ENCODE measurements at places on chromosomes 2 and 18.

DNA sequence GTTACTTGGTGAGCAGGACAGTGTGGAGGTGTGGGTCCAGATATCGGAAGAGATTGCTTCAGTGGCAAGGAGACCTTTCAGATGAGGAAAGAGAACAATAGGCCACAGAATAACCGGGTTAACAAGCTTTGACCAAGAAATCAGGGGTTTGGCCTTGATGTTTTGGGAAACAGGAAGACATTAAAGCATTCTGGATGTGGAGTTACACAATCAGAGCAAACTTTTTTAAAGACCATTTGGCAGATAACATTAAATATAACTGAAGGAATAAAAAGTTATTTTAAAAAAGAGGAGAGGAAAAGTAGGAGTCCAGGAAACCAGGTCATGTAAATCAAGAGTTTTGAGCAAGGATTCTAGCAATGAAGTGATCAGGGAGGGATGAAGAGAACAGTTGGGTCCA is 35.7 kb downstream of the TNFRSF11A start:
- no peak for DNase-seq

GRCh38 chr2:26281226-26281625 is 36.5 kb downstream of the HADHB start:
- no peak for DNase-seq

- no peak for DNase-seq
Observed at GRCh38 chr2:138787053-138787666, 7.0 kb upstream of the NXPH2 start.

DNA sequence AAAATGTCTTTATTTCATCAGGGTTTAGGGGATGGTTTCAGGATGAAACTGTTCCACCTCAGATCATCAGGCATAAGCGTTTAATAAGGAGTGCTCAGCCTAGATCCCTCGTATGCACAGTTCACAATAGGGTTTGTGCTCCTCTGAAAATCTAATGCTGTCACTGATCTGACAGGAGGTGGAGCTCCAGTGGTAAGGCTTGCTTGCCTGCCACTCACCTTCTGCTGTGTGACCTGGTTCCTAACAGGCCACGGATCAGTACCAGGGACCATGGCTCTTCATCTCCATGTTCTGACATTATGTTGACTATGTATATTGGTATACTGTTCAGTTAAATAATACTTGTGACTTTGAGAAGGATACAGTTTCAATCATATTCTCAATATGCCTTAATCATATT is 41.6 kb downstream of the PPIG start:
- no peak for DNase-seq

DNA sequence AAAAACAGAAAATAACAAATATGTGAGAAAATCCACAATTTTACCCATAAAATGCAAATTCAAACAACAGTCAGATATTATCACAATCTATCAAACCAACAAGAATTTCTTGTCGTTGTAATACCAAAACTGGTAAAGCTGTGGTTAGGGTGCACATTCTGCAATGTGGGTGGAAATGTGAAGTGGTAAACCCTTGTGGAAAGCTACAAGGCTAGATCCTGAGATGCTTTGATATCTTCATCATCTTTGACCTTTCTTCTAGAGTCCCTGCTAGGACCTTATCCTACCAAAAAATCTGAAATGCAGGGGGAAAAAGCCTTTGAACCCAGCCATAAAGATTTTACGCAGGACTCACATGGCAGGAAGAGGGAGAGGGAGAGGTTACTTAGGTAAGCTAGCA is 17.2 kb upstream of the ATG16L1 start:
- no peak for DNase-seq

DNA sequence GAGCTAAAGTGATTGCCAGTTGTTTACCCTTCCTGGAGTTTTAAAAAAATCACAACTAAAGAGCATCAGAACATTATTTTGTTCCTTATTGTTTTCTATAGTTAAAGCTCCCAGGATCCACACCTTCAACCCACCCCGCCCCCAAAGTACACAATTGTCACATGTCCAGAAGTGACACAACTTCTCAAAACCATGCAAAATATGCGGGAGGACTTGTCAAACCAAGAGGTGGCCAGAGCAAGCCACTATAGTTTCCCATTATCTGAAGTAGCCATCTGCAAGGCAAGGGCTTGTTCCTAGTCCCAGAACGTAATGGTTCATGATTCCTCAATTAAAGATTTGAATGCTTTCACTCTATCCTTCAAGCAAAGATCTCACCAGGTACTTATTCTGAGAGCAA is 9.9 kb upstream of the INO80C start:
- no peak for DNase-seq

DNA sequence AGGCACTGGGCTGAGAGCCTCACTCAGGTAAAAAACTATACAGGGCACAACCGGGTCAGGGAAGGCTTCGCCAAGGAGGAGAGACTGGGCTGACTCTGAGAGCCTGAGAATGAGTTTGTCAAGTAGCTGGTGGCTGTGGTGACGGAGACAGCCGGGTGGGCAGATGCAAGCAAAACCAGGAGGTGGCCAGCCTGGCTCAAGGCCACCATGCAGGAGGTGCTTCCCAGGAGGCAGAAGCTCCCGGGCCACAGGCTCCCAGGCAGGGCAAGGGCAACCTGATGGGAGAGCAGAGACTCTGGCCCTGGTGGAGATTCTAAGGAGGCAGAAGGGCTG is 2.9 kb upstream of the INHBB start:
- DNase-seq, result no peak

DNA sequence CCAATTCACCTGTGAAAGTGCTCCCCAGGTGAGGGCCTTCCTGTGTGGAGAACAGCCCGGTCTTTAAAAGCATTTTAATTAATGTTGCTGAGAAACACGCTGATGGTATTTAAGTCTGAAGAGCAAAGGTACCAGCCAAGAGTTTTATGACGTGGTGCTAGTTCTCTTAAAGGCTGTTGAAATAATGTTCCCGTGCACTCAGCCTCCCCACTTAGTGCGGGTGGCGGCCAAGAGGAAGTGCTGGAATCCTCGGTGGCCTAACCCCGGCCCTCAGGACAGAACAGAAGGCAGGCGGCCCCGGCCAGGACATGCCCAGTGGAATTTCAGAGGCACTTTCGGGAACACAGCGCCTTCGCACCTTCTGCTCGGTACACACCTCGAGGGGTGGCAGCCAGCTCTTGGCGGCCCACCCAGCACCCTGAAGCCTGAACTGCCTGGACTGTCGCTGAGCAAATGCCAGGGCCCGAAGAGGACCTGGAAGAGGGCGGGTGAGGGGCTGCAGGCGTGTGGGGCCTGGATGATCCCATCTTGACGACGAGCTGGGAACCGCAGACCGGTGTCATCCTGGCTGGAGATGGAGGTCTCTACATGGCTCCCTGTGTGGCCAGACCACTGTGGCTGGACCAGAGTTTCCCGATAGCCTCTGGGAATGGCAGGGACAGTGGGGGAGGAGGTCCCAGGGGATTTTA is 142.9 kb downstream of the ASB1 start:
- no peak for DNase-seq

DNA sequence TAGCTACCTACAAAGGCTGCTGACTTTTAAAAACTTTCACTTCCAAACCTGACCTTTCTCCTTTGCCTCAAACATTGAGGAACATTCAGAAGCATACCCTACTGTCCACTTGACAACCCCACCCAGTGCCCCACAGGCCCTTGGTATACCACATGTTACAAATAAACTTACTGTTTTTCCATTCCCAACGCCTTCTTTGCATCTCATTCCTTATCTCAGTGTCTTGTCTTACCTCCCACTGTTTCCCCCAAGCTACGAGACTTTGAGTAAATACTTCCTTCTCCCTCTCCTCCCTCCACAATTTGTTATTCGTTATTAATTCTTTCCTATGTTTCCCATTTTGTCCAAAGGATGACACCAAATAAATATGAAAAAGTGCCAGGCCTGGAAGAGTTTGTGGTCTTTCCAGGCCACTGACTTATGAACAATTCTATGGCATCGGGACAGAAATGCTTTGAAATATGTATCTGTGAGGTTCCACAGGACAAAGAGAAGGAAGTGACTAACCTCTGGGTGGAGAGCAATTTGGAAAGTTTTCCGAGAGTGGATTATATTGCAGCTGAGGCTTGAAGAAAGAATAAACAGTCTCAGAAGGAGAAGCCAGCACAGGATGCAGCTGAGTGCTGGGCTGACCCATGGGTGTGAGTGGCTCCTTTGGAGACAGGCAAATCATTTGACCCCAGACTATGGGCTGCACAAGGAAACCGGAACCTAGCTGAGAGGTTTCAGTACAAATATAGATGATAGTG is 409.0 kb downstream of the LPIN1 start:
- no peak for DNase-seq

GRCh38 chr18:78368726-78369125 is 610.9 kb upstream of the SALL3 start:
- DNase-seq, result no peak
